GM23248 (cell line): ENCODE measurements at places on chromosomes 1 and 21. TPM values are rescaled to one million over a fixed set of nuclear protein-coding genes. Genes with fewer than 3 reads are reported as not detected.

ANKRD35 gene
- total RNA-seq, result 0.38 and 0.65 TPM in 2 replicates

MAP3K7CL gene
- total RNA-seq, result 14.8 and 18.5 TPM in 2 replicates

GRCh38 chr1:186295980-186296379 lies 79.1 kb downstream of the TPR start:
- no peaks in the 10 kb centered on the region for H3K36me3 ChIP-seq
- H3K27me3 ChIP-seq, result no peaks in the 10 kb centered on the region
- DNase-seq, result peak; percentile 37
- no peaks in the 10 kb centered on the region for H3K4me1 ChIP-seq
- no peak within 1 kb of the TSS for H3K4me3 ChIP-seq

DNA sequence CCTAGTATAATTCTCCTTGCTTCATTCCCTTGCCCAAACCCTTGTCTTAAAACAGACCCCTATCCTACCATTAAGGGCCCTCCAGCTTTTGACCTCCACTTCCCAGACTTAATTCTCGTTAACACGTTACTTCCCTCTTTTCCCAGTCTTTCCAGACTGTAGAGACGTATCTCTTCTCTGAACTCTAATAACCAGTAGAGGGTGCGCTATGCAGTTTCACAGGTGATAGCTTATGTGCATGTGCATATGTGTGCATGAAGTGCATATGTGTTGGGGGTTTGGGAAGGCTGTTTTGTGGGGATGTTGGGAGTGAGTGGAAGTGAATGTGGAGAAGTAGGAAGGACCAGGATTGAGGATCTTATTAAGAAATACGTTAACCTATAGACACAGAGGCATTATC lies 78.1 kb upstream of the CCDC190 start:
- no peak overlapping the region for H3K4me3 ChIP-seq
- no peaks in the 10 kb centered on the region; the same call in 1 of the 2 replicates for H3K27me3 ChIP-seq
- no peak for DNase-seq
- H3K36me3 ChIP-seq, result no peaks in the 10 kb centered on the region

GRCh38 chr1:3618881-3619671 lies 5.7 kb upstream of the TPRG1L start:
- no peaks in the 10 kb centered on the region for H3K27me3 ChIP-seq
- H3K27ac ChIP-seq, result no peak overlapping the region
- H3K4me3 ChIP-seq, result no peak overlapping the region
- peak; percentile 87 for DNase-seq
- peaks cover 7% of the 10 kb centered on the region; the same call in 1 of the 2 replicates for H3K4me1 ChIP-seq
